NCI-H524 (cell line): ENCODE measurements at places on chromosomes 1 and 21.

- DNase-seq: no peak
Measured at GRCh38 chr1:161733526-161733925, 12.2 kb downstream of the FCRLB start.

GRCh38 chr1:208921259-208921658, 662.3 kb upstream of the CAMK1G start:
- DNase-seq: no peak

- no peak for DNase-seq
Measured at GRCh38 chr1:5947071-5947821, 45.0 kb downstream of the NPHP4 start.

DNA sequence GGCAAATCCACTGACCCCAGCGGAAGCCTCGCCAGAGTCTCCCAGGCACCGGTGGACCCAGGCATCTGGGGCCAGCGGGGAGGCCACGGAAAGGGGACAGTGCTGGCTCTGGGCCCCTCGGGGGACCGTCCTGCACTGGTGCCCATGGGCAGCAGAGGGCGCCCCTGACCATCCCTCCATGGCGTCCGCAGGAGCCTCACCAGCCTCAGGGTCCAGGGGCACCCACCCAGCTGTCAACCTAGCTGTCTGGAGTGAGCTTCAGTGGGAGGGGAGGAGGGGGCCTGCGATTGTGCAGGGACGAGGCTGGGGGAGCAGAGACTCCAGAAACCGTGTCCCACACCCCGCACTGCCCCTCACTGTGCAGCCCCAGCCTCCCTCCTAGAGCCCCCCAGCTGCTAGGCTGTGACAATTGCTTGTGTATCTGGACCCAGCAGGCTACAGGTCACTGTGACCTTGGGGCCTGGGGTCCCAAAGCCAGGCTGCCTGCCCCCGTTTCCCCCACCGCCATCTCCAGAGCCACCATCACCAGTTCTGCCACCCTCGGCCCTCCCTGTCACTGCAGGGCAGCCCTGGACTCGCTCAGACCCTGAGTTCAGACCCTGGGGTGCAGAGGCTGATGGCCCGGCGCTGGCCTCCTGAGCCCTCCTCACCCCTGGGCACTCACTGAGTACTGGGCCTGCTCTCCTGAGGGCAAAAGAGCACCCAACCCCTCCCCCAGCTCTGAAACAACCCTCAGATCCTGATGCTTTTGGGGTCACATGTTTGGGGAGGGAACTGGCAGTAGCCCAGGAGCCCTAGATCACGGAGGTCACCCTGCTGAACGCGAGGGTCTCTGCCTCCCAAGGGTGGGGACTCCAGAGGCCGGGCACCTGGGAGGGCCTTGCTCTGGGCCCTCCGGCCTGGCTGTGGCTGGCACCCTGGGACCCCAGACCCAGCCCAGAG, 10.6 kb upstream of the COL6A1 start:
- DNase-seq: peak; percentile 81

GRCh38 chr1:37068897-37069296, 34.6 kb upstream of the GRIK3 start:
- no peak for DNase-seq

DNA sequence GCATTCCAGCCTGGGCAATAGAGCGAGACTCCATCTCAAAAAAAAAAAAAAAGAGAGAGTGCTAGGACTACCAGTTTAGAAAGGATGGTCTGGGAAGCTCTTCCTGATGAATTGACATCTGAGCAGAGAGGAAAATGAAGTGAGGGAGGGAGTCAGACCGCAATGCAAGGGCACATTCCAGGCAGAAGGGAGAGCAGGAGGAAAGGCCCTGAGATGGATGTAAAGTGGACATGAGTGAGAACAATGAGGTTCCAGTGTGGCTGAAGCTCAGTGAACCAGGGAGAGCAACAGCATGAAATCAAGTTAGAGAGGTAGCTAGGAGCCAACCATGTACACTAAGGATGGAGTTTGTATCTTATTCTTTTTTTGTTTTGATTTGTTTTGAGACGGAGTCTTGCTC, 55.9 kb upstream of the SPOCD1 start:
- no peak for DNase-seq

GRCh38 chr1:15758343-15758931, at the start of gene FBLIM1:
Gene FBLIM1 (plus strand): TSS chr1:15758795. CDS start chr1:15764984, 6,189 bp downstream.
- no peak for DNase-seq

DNA sequence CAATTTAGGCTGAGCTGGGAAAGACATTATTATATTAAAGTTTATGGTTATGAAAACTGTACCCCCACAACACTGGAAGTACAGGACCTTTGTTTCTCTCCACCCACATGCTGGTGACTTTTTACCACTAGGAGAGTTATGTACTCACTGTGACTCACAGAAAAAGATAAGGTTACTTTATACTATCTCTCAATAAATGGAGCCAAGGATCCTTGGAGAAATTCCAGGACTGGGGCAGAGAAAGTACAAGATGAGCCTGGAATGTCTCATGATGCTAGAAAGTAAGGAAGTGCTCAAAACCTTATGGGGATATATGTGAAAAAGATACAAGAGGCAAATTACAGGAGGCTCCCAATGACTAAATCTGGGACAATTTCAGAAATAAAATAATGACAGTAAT, 63.9 kb upstream of the C1orf105 start:
- DNase-seq: no peak

DNA sequence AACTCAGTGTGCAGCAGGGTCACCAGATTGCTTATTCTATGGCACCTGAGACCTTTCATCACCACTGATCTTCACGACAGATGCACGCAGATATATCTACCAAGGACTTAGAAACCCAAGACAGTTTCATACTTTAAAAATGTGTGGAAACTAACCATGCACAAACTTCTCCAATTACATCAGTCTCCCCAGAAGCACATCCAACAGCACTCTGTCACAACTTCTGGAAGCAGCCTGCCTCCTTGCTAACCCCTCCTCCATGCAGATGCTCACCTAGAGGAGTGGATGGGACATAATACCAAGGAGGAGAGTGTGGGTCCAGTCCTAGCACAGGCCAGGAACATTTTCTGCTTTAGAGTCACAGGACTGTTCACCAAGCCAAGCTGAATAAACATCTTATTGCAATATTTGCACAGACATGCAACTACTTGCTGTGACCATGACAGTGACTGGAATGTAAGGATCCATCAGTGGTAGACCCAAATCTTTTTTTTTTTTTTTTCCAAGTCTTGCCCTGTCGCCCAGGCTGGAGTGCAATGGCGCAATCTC, 69.4 kb downstream of the HIVEP3 start:
- peak; percentile 51 for DNase-seq

DNA sequence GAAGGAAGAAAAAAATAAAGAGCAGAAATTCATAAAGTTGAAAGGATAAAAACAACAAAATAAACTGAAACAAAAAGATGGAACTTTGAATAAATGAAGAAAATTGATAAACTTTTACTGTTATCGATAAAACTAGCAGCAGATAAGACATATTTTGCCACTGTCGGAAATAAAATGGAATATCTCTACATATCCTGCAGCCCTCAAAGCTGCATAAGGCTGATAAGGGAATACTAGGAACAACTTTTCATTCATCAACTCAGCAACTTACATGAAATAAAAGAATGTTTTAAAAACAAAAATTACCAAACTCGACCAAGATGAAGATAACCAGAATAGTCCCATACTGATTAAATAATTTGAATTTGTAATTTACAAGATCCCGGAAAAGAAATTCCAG, 48.0 kb upstream of the GRIK1 start:
- DNase-seq: no peak

- DNase-seq: peak; percentile 82
Measured at GRCh38 chr1:48093696-48094528, 96.7 kb upstream of the TRABD2B start.

DNA sequence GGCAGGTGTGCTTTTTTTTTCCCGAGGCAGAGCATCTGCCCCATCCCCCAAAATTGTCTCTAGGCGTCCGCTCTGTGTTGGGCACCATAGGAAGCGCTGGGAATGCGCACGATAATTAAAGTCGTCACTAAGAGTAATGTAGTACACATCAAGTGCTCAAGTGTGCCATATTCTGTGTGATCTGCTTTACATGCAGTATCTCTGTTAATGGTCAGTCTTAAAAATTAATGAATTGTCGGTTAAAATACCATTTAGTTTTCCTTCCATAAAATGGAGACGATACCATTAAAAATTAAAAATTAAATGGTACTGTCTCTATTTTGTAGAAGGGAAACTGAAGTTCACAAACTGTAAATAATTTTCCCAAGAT, 544 bp upstream of the CCT8 start:
- DNase-seq: peak; percentile 83

DNA sequence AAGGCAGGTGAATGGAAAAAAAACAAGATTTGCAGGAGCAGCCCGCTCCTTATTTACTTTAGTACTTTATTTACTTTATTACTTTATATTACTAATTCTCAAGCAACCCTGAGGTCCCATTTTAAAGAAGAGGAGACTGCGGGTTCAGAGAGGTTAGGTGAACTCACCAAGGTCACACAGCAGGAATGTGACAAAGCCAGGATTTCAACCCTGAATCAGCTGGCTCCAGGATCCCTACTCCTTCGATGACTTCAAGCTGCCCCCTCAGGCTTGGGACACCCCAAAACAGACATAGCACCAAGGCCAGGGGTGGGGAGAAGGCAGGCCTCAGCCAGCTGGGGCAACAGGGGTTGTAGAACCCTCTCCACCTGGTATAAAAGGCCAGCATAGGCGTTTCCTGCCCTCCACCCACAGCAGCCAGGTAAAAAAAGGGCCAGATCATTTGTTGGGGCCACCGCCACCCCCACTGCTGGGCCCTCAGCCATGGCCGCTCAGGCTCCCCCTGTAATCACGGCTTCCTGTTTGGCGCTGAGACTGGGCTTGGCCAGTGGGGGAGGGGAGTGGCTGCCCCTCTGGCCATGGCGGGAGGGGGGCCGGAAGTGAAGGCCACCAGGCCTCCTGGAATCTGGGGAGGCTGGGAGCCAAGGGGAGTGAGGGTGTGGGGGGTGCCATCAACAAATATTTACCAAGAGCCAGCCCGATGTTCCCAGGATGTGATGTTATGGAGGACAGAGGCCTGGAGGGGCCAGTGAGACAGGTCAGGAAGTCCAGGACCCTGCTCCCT, 6.6 kb downstream of the SDC3 start:
- no peak for DNase-seq

DNA sequence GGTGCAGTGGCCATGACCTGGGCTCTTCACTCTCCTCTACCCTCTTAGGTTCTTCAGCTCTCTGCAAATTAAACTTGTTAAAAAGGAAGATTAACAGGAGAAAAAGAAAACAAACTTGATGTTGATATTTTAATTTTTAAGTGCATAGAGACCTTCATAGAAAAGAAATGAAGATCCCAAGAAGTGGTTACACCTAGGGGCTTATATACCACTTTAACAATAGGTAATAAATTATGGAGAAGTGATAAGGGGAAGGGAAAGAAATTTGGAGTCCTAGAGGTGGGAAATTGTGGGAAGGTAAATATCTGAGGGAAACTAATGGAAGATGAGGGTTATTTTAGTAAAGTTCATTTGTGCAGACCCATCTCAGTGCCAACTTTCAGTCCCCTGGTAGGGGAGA, 16.5 kb upstream of the TFF3 start:
- DNase-seq: no peak

DNA sequence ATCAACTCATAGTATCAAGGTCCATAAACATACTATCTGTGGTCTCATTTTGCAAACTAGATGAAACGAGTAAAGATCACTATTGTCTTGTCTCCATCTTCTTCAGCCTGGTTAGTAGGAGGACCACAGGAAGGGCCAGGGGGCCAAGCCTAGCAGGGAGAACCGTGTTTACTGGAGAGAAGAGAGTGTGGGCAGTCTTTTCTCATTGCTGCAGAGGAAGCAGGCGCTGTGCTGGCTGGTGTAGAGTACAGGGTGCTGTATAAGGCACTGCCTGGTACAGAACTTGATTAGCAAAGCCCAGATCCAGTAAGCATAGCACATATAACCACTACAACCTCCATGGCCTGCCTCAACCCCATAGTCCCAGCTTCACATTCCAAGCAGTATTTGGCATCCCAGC, 10.0 kb upstream of the B4GALT3 start:
- DNase-seq: no peak

DNA sequence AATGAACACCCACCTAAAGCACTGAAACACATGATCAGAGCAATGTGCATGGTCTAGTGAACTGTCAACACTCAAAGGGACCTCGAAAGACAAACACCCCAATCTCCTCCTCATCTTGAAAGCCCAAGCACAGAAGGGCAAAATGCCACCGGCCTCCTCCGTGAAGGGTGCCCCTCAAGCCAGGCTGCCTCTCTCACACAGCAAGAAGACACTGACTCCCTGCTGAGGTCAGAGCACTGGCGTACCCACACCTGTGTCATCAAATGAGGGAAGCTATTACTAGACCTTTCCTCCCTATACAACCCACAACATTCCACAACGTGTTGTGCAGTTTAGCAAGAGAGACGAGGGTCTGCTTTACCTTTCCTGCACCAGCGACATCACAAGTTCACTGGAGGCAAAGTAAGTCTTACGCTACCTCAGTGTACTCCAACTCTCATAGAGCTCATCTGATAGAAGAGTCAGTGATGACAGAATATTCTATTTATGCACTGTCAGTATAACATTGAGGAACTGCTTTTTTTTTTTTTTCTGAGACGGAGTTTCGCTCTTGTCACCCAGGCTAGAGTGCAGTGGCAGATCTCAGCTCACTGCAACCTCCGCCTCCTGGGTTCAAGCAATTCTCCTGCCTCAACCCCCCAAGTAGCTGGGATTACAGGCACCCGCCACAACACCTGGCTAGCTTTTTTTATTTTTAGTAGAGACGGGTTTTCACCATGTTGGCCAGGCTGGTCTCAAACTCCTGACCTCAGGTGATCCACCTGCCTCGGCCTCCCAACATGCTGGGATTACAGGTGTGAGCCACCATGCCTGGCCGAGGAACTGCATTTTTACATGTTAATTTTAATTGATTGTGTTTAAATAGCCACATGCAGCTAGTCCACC, 3.3 kb downstream of the SH3BP5L start:
- DNase-seq: no peak

DNA sequence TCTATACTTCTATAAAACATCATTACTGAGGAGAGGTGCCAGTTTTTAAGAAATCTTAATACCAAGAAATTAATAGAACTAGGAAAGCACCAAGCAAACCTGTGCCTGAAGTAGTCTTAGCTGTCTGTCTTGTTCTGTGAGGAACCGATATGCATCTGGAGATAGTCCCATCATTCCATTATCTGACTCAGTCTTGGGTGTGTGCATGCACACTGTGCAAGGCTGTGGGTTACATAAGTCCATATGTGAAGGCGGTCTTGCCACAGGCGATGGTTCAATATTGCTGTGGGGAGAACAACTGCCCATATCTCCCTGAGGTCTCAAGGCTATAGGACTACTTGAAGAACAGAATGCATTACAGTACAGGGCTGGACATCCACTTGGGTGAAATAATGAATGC, 33.8 kb downstream of the STIL start:
- DNase-seq: no peak

DNA sequence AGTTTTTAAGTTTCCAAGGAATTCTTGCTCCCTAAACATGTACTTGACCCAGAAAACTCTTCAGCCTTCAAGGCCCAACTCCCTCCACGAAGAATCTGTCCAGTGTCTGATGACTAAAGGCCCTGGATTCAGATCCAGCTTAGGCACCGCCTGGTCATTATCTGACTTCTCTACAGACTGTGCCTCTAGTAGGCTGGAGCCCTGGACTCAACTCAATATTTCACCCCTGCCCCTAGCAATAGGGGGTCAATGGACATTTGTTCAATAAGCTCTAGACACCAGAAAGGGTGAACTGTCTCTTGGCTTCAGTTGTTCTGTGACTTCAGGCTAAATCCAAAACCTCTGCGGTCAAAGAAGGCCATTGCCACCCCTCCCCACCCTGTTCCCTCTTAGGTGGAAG, 34.5 kb downstream of the NUAK2 start:
- DNase-seq: no peak
